CD14-positive monocyte (primary cell): ENCODE measurements at places on chromosomes 7 and 10.

GRCh38 chr7:57646901-57647246 lies 196.9 kb downstream of the ZNF716 start:
- no peak for DNase-seq

- DNase-seq: no peak
Observed at GRCh38 chr10:75014516-75015230, 96.8 kb upstream of the SAMD8 start.

GRCh38 chr7:112484671-112485167 lies 3.9 kb downstream of the LSMEM1 start:
- DNase-seq: no peak

- DNase-seq: no peak
Observed at GRCh38 chr10:86085136-86085535, 281.5 kb downstream of the GRID1 start.

GRCh38 chr10:86334488-86335085 lies 32.0 kb downstream of the GRID1 start:
- no peak for DNase-seq

DNA sequence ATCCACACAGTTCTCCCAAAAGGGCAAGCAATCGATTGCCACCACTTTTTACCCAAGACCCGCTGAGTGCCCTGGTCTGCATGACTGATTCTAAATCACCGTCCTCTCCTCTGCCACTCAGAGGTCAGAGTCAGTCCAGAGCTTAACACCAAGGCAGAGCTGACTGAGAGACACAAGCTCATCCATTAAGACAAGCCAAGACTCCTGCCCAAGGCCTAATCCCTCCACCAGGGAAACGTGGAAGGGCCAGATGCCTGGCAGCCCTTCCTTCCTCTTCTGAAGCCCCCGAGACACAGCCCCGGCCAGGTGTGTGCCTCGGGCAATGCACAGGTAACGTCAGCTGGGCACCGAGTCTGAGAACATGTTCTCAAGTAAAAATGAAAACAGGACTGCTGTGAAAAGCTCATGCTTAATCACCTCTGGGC lies 51.7 kb downstream of the DIP2C start:
- no peak for DNase-seq

DNA sequence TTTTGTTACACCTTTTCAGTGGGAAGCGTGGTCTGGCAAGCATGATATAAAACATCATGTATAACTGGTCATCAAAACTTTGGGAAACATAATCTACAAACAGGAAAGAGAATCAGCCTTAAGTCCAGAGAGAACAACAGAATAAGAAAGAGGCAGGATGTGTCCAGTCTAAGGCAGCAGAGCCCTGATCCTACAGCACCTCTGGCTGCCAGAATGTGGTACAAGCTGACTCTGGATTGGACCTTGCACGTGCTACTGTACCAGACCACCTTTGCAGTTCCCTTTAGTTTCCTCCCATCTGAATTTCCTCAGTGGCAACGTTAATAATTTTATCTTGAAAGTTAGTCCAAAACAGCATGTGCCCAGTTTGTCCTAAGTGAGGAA lies 824.6 kb upstream of the IGFBP3 start:
- no peak for DNase-seq

DNA sequence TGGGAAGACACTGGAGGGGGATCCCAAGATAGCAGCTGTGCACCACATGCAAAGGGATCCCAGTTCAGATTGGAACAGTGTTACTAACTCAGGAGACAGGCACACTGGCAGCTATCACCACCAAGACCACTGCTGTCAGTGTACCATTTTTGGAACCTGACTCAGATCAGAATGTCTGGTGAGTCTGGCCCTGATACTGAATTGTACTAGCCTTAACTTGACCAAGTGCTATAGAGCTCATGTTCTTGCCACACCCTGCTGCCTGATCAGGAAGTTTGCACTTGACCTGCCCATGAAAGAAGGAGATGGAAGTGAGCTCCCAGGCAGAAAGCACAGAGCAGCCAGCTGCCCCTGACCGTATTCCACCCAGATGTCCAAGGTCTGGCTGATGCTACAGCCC lies 4.8 kb upstream of the PRRT4 start:
- DNase-seq: no peak

- DNase-seq: no peak
Observed at GRCh38 chr7:24702755-24703154, 54.5 kb downstream of the GSDME start.

GRCh38 chr7:103832438-103832837 lies 157.0 kb downstream of the RELN start:
- DNase-seq: no peak

GRCh38 chr10:102152545-102152890 lies 329 bp downstream of the NOLC1 start:
- no peak for DNase-seq

DNA sequence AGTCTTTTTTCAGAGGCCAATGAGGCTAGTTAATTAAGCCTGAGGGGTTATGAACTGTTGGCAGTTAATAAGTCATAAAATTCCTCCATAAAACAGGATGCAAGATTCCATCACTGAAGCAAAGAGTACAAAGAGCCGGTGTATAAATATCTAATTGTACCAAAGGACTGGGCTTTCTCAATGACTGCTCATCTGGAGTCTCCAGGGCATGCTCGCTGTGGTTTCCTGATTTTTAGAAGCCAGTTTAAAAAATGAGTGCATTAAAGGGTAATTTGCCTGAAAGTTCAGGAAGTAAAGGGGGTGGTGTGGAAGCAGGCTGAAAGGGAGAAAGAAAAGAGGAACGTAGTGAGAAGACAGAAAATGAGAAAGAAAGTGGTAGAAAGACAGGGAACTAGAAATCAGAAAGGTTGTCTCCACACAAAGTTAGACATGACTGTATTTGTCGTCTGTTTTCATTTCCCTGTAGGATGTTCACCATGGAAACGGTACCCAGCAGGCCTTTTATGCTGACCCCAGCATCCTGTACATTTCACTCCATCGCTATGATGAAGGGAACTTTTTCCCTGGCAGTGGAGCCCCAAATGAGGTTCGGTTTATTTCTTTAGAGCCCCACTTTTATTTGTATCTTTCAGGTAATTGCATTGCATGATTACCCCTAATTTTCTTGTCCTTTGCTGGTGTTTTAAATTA lies 282.3 kb downstream of the TWIST1 start:
- DNase-seq: no peak

- DNase-seq: no peak
Observed at GRCh38 chr10:44828508-44829142, 82.5 kb upstream of the TMEM72 start.

DNA sequence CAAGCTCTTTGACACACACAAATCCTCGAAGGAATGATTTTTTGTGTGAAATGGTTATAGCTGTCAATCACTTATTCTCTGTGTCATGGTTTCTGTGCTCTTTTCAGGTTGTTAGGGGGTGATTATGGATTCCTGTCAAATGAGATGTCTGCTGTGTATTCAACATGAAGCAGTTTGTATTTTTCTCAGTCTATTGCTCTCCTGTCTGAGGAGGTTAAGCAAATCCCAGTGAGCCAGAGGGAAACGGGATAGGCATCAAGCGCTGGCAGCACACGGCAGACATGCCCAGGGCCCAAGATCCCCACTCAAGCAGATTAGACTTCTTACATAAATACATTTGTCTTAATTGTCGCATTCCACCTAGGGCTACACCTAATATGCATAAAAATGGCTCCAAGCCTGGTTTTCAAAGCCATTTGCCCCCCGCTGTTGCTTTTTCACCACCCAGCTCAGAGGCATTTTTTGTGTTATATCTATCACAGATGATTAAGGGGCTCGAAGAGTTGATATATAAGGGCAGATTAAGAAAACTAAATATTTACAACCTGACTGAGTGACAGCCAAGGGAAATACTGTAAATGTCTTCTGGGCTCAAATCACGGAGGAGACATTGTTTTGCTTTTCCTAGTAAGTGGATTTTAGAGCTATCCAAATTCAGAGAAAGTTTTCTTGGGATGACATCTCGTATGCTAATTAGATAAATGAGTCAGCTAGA lies 192.7 kb upstream of the LRGUK start:
- DNase-seq: no peak

- DNase-seq: no peak
Observed at GRCh38 chr10:123549761-123550454, 116.2 kb upstream of the GPR26 start.

GRCh38 chr10:80373502-80373901 lies 16.9 kb downstream of the DYDC2 start:
- DNase-seq: no peak

- no peak for DNase-seq
Observed at GRCh38 chr7:16688249-16688648, 42.3 kb downstream of the BZW2 start.

GRCh38 chr10:43058716-43059335 lies 18.0 kb upstream of the RET start:
- no peak for DNase-seq

- no peak for DNase-seq
Observed at GRCh38 chr7:127632276-127632910, 14.5 kb upstream of the PAX4 start.

DNA sequence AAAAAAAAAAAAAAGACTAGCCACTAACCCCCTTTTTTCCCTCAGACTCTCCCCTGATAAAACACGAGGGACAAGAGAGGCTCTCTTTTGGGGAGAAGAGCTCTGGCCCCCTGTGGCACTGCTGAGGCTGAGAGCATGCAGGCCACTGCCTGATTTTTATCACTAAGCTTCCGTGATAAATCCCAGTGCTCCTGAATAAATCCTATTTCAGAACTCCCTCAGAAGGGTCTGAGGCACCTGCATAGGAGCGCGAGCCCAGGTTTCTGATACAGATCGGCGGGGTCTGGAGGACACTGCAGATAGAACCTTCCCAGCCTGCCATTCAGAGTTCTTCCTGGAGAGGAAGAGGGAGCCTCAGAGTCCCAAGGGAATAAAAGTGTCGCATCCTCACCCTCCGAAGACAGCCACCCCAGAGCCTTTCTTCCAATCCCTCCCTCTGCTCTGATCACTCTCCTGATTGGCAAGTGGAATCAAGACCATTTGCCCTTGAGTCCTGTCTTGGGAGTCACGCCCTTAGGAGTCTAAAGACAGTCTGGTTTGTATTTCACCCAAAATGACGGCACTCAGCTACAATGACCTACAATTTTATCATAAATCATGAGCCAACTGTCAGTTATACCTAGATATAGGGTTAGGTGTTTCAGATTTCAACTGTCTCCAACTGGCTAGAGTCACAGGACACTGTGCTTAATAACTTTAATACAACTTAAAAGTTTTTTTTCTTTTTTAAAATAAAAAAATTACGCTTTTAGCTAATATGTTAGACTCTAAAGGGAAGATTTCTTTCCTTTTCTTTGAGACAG lies 153.5 kb downstream of the RNF216 start:
- DNase-seq: no peak

DNA sequence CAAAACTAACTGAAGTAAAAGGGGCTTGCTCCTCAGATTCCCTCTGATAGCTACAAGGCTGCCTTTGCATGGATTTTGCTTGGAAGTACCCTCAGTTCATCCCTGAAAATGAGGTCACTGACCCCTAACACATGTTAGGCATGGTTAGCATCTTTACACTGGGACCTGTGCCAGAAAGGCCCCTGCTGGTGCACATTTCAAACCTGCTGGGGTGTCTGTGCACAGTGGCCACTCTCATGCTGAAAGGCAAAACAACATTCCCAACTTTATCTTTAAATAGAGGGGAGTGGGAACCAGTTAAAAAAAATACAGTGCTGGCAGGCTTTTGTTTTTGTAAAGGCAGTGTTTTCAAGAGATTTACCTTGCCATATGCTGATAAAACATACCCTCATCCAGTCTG lies 99.1 kb downstream of the ANK3 start:
- DNase-seq: no peak

DNA sequence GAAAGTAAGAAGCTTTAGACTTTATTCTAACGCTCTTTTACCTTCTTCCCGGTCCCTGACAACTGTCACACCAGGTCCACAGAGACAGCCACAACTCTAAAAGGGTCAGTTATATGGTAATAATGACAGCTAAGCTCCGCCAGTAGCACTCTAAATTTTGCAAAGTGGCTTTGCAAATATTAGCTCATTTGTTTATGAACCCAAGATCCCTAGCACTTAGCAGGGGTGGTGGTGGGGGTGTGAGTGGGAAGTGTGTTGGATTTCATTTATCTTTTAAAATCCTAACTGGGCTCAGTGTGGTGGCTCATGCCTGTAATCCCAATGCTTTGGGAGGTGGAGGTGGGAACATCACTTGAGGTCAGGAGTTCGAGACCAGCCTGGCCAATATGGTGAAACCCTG lies 34.8 kb upstream of the SDK1 start:
- DNase-seq: no peak

GRCh38 chr10:94315975-94316464 lies 46.7 kb downstream of the NOC3L start:
- no peak for DNase-seq

DNA sequence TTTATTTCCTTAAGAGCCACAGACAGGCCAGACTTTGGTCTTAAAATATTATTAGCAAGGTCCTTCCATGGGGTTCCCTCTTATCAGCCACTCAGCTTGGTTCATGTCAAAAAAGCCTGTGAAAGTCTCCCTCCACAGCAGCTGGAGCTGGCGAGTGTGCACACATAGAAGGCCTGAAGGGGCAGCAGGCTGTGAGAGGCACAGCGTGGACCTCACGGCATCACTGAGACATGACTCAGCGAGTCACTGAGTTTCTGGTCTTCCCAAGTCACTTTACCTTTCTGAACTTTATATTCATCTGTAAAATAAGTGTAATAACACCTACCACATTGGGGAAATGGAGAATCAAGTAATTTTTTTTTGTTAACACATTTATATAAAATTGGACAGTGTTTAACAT lies 8.7 kb downstream of the TAF3 start:
- no peak for DNase-seq

GRCh38 chr7:121103086-121103485 lies 114.6 kb downstream of the CPED1 start:
- no peak for DNase-seq

GRCh38 chr10:93542358-93542791 lies 24.1 kb upstream of the FFAR4 start:
- no peak for DNase-seq

GRCh38 chr10:124745673-124746072 lies 1.5 kb upstream of the FAM53B start:
- DNase-seq: no peak

- DNase-seq: no peak
Observed at GRCh38 chr7:2157473-2158279, 75.1 kb downstream of the MAD1L1 start.

DNA sequence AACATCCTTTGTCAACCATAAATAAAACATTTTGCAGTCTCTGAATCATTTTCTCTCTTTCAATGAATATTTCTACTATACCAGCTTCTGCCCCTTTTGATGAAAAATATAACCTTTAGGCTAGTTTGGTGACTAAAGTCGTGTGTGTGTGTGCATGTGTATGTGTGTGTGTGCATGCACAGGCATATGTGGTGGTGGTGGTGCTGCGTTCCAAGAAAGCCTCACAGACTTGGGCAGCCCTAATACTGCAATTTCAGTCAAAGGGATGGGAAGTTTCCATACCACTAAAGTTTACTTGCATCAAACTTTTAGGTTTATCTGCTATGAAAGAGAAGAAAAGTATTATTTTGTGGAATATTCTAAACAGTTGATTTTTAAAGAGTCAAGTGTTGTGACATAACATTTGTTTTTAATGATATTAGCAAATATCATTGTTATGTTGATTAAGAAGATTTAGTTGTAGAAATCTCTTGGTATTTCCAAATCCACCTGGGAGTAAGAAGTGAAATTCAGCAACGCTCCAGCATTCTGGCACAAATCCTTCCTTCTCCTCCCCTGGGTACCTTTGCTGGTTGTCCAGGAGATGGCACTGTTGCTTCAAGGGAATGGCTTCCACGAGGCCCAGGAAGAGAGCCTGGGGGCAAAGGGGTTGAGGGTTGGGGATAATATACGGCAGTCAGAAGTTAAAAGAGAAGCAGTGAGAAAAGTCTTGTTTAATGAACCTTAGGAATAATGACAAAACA lies 41.5 kb downstream of the ASB4 start:
- peak; percentile 43 for DNase-seq
